ENCODE measurements at places on chromosomes 11 and 22.

GRCh38 chr11:24453129-24453718 lies 43.6 kb upstream of the LUZP2 start:
- no peak for DNase-seq

DNA sequence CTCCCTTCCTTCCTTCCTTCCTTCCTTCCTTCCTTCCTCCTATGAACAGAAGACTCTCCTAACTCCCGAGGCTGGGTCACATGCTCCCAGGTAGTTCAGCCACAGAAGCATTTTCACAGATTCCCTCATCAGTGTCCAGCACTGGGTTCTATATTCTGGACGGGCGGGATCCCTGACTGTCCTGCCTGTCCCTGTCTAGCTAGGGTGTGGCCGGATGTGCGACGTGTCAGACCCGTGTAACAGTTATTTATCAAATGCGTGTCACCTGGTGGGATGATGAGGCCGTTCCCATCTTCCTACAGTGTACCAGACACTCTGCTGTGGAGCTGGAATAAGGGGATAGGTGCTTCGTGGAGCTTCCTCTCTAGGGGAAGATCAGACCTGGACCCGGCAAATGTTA lies 901.0 kb downstream of the BRD1 start:
- no peak for DNase-seq

- DNase-seq, result no peak
Measured at GRCh38 chr22:26797910-26798309, 140.5 kb downstream of the MIAT start.

- DNase-seq, result no peak
Measured at GRCh38 chr11:130241713-130242112, 73.0 kb downstream of the ZBTB44 start.

- DNase-seq, result no peak
Measured at GRCh38 chr22:35489239-35489638, 51.4 kb upstream of the RASD2 start.

DNA sequence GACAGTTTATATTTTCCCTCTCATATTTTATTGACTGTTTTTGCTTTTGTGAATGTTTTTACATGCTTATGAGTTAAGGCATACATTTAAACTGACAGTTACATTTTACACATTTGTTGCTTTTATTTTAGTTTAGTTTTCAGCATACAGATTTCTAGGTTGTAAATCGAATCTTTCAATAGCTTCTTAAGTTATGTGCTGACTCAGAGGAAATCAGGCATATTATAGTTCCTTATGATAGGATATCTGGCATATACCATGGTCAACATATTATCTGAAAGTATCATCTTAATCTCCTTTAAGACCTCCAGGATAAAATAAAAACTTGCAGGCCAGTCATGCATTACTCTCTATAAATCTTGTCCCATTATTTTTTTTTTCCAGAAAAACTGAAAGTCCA lies 916.6 kb downstream of the LRRC4C start:
- no peak for DNase-seq

- no peak for DNase-seq
Measured at GRCh38 chr22:28268850-28269249, 349.8 kb upstream of the PITPNB start.

DNA sequence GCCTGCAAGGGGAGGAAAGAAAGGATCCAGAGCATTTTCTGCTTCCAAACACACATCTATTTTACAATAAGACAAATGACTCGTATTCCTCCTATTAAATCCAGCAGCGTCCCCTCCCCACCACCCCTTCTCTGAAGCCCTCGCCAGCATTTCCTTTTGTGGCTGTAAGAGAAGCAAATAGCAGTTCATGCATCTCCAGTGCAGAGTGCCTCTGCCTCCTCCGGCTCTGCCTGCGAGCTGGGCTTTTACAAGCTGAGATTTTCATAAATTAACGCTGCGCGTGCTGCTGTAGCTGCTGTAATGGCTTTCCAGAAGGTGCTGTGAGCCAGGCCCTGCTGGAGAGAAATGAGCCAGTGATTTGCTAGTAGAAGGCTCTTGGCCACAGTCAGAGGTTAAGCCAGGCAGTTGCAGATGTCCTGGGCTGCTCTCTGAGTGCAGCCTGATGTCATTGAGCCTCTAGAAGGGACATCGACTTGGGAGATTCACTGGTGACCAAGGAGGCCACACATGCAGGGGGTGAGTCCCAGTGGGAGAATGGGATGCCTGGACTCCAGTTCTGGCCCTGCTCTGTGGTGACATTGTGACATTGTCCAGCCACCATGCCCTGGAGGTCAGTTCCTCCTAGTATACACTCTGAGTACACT lies 134.5 kb upstream of the NAV2 start:
- DNase-seq, result no peak

GRCh38 chr11:118930094-118930712 lies 4.5 kb upstream of the BCL9L start:
- DNase-seq, result peak; percentile 86

- no peak for DNase-seq
Measured at GRCh38 chr11:63805844-63806415, 7.3 kb upstream of the SPINDOC start.

DNA sequence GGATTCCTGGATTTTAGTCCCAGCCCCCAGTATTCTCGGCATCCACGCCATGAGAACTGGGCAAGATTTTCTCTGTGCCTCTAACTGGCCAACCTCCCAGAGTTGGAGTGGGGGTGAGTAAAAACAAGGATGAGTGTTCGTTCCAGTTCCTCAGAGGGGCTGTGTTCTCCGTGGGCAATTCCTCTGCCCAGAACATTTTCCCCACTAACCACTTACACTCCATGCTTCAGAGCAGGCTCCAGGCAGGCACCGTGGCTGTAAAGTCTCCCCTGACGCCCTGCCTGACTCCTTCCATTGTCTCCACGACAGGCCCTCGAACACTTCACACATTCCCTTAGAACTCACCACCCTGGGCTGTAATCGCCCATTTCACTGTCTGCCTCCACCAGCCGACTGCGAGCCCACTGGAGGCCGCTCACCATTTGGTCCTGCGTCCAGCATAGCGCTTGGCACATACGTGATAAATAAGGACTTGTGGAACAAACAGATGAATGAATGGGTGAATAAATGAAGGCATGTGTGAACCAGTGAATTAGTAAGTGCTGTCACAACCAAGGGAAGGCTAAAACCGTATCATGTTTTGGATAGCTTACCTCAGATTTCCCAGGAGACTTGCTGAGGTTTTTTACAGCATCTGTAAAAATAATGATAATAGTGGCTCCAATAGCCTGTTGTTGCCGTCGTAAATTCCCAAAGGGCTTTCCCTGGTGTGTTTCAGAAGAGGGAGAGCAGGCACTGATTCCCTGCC lies 6.1 kb downstream of the APLNR start:
- no peak for DNase-seq

GRCh38 chr22:49040111-49040510 lies 787.6 kb downstream of the BRD1 start:
- DNase-seq, result no peak

- no peak for DNase-seq
Measured at GRCh38 chr22:28413612-28414399, 265.8 kb downstream of the TTC28 start.

- no peak for DNase-seq
Measured at GRCh38 chr11:2258501-2259465, 11.6 kb downstream of the ASCL2 start.

DNA sequence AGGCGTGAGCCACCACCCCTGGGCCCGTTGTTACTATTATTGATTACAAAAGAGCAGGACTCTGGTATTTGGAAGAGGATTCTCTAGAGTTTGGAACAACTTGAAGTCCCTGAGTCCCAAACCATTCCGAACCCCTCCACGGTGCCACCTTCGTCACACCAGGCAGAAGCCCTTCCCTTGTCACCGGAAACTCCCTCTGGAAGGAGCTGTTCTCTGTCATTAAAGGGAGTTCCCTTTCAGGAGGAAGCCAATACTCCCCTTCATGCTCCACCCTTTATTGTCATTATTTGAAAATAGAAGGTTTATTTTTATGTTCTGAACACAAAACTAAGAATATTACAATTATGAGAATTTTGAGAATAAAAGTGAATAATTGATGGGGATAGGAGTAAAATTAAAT lies 5.1 kb upstream of the C11orf24 start:
- no peak for DNase-seq

GRCh38 chr11:132648851-132649250 lies 883.5 kb downstream of the OPCML start:
- no peak for DNase-seq

- DNase-seq, result no peak
Measured at GRCh38 chr22:27617214-27617881, 184.2 kb downstream of the MN1 start.

DNA sequence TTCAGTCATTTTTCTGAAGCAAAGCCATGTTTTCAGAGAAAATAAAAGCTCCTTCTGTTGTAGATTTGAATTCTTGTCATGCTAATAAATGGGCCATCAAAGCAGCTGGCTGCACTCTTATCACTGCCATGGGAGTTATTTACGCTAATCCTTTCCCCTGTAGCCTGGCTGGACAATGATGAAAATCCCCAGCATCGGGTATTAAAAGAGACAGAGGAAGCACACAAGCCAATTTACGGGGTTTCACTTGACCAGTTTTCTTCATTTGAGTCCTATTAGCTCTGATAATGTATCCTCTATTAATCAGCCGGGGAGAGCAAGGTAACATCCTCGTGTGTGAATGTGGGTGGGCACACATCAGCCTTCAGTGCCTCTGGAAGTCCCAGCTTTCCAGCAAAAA lies 470.2 kb upstream of the API5 start:
- no peak for DNase-seq

DNA sequence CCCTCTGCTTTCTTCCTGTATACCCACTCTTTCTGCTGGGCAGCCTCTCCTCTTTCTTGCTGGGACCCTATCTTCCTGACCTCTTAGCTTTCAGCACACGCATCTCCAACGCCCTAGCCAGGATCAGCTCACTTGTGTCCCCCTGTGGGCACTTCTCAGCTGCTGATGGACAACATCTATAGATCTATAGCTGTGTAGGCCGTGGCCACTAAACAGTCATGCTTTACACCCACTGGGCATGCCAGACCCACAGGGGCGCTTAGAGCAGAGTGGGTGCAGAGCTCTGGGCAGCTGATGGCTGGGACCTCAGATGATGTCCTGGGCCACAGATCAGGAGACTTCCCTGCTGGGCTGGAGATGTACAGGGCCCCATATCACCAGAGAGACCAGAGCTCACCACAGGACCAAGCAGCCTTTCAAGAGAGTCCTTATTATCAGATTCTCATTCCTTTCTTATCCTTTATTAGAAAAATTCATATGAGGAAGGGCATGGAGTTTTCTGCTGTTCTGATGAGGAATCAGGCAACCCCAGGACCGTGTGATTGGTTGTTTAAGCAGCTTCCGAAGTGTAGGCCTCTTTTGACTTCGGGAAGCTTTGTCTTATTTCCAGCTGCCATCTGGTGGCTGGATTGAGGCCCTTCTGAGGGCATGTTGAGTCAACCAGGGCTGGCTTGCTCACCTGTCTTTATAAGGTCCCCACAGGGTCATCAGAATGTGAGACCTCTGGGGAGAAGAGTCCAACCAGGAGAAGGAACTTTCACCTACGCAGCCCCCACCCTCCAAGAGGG lies 60.5 kb downstream of the OSBP2 start:
- DNase-seq, result peak; percentile 79

DNA sequence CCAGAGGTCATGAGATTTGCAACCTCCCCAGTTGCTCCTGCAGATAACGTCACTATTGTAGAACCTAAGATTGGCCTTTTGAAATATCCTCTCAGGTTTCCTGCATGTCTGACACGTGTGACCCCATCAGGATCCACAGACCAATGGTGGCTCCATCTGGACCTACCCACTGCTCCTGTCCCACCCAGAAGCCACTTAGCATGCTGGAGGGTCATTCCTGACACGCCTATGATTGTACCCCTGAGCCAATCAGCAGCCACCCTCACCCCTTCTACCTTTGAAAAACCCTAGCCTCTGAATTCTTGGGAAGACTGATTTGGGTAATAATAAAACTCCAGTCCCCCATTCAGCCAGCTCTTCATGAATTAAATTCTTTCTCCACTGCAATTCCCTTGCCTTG lies 20.1 kb upstream of the NARS2 start:
- no peak for DNase-seq

DNA sequence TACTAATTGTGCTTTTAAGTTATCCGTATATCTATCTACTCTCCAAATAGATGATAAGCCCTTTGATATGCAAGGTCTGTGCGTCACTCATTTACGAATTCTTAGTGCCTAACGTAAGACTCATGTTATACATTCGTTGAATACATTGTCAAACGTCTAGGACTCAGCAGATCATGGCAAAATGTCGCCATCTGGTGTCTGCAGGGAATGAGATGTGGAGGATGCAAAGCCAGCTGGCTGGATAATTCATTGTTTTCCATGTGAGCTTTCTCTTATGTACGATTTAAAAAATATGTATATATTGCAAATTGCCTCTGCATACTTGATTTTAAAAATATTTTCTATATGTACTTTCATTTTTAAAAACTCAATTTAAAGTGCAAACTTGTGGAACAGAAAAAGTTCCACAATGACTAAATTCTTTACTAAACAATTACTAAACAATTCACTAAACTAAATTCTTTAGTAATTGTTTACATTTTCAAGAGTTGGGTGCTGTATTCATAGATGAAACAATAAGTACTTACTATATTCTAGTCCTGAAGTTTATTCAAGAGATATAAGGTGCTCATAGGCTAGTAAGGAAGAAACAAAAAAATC lies 33.8 kb downstream of the ZNF202 start:
- peak; percentile 53 for DNase-seq

GRCh38 chr11:20031155-20032001 lies 128.9 kb downstream of the DBX1 start:
- DNase-seq, result no peak

DNA sequence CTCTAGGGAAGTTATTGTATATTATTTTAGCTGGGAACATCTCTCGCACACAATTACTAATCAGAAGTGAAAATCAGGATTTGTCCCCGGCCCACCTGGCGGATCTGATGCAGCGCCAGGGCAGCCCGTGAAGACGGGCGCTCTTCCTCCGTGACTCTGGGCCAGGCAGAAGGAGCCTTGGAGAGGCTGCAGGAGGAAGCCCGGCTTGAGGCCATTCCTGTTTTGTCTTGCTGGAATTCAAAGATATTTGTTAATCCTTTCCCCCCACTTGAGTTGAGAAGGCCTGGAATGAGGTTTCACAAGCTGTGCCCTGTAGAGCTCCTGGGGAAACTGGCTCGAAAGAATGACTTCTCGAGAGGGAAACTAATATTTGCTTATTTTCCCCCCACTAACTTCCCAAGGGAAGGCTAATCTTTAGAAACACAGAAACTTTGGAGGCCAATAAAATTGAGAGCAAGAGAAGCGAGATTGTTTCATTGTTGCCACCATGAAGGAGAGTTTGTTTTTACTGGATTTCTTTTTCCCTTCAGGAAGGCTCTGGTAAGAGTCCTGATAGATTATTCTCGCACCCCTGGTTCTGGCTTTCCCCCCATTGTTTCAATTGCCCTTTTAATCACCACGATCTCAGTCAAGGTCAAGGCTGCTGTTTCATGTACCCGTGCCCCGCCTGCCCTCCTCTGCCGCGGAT lies 92.8 kb upstream of the SEPTIN5 start:
- DNase-seq, result no peak

DNA sequence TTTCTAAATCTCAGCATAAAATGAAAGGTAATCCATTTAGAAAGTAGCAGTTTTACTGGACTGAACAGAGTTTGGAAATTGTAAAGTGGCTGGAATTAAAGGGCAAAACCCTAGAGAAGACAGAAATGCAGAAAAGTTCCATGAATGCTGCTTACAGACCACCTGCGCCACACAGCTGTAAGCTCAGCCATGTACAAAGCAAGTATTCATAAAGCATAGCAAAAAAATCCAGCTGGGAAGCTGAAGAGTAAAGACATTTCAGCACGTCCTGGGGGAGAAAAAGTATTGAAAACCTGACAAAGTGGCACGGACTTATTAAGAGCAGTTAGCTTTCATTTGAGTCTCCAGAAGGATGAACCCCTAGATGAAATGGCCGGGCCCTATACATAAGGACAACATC lies 220.1 kb upstream of the CNTN5 start:
- DNase-seq, result no peak

Measured in activated CD4-positive, alpha-beta T cell treated with anti-CD3 and anti-CD28 coated beads, Interleukin-10, Interleukin-2, amounts not matched to agents 100 ng/mL and 50 ng/mL, durations not matched to agents 16 hours and 8 hours (primary cell).